Gastrocnemius medialis (tissue), 4 donors: ENCODE measurements at places on chromosomes 2 and 18.

- no peak for DNase-seq
Measured at GRCh38 chr2:95231723-95232122, 24.4 kb downstream of the ZNF892 start.

DNA sequence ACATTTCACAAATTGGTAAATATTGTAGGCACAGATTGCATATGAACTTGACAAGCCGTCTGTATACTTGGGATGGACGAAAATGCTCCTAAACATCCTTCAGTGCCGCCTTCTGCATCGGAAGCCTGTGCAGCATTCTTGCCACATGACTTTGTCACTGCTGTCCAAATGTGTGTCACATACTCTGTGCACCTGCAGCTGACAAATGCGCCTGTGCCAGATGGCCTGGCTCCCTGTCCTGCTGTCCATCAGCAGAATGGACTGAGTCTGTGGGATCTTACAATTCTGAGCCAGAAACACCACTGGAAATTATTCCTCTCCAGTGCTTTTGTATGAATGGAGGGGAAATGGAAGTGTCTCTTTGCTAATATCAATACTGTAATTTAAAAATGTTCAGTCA is 89.9 kb downstream of the DCDC2C start:
- no peak for DNase-seq

- peak; percentile 31 for DNase-seq
Measured at GRCh38 chr2:113282747-113283533, 4.2 kb upstream of the PAX8 start.

GRCh38 chr2:157261199-157261782 is 3.8 kb downstream of the GALNT5 start:
- no peak for DNase-seq

- DNase-seq = no peak
Measured at GRCh38 chr2:23350792-23351355, 34.1 kb upstream of the KLHL29 start.

DNA sequence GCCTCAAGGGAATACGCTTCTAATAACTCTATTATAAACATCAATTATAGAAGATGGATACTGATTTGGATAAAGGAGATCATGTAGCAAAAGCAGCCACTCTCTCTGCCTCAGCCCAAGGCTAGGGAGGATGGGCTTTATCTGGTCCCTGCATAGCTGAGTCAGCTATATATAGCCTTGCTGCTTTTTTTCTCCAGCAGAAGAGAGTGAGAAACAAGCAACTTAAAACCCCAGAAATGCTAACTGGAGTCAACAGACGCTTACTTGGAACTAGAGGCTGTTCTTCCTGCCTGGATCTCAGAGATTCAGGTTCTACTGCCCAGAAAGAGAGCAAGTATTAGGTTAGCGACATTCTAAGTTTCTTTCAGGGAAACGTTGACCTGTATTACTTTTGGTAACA is 426.7 kb upstream of the KLHL29 start:
- DNase-seq = no peak

DNA sequence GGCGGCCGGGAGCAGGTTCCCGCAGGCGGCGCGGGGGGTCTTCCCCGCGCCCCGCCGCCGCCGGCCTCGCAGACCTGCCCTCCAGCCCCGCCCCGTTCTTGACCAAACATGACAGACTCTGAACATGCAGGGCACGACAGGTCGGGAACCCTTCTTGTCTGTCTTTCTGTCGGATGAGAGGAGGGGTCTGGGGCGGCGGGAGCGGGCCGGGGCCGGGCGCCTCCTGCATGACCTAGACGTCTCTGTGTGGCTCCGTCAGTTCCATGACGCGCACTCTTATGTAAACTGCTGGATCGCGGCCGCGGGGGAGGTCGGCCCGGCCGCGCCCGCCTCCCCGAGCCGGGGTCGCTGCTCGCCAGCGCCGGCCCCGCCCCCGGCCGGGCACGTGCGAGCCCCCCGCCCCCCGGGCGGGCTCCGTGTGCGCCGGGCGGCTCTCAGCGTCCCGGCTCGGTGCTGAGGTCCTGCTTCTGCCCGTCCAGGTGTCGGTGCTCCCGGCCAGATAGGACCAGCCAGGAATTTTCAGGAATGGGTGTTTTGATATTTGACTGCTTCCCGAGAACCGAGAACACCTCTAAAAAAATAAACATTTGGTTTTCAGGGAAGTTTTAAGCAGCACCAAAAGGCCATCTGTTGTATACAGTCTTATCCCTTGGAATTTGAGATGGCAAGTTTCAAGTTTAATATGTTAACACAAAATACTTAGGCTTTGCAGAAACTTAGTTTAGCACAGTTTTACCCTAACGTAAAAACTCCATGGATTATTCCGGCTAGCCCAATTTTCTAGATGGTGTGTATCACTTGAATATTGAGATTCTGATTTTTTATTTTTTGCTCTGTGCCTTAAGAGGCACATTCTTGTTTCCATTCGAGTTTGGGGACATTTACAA is 733 bp downstream of the ZC3H6 start:
- peak; percentile 85 for DNase-seq

DNA sequence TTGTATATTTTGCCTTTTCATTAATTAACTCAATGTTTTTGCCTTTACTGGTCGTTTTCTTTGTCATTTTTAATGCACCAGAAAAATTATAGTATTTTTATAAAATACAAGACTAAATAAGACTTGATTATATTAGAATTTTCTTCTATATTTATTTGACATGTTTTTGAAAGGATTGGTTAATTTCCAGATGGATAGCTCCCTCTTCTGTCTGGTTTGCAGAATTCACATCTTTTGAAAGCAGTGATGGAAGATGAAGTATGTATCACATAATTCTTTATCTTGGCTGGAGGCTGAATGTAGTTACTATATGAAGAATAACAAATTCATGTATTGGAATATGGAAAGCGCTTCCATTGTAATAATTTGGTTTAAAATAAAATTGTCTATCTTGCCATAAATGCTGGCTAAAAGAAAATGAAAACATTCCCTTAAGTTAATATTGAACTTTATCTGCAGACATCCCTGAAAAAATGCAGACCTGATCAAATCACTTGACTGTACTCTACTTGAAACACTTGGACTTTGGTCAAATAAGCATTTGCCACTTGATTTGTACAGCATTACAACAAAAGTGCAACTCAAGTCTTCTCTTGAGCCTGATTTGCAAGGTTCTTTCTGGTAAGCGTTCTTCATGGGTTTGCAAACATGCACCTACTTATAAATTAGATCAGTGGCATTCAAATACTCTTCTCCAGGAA is 86.3 kb upstream of the EFEMP1 start:
- no peak for DNase-seq

- DNase-seq = no peak
Measured at GRCh38 chr2:65351948-65352595, 80.3 kb downstream of the SPRED2 start.

DNA sequence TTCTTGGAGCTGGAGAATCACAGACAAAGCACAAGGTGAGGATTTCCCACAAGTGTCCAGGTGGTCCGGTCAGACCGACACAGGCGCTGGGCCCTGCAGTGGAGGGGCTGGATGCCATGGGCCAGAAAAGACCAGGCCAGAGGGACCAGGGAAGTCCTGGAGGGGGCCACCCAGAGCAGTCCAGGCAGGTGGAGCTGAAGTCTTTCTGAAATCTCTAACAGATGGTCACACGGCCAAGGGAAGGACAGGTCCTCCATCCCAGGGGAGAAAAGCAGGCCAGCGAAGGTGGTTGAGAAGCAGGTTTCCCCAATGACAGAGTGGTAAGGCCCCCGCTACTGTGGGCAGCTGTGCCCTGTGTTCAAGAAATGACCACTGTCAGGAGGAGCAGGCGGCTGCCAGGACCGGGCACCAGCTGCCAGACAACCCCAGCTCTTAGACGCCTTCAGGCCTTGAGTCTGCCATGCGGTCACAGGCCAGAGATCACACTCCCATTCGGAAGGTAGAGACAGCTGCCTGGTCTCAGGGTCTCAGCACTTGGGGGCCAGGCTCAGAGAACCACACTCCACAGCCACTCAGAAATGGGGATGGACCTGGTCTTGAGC is 25.9 kb downstream of the HS1BP3 start:
- no peak for DNase-seq

DNA sequence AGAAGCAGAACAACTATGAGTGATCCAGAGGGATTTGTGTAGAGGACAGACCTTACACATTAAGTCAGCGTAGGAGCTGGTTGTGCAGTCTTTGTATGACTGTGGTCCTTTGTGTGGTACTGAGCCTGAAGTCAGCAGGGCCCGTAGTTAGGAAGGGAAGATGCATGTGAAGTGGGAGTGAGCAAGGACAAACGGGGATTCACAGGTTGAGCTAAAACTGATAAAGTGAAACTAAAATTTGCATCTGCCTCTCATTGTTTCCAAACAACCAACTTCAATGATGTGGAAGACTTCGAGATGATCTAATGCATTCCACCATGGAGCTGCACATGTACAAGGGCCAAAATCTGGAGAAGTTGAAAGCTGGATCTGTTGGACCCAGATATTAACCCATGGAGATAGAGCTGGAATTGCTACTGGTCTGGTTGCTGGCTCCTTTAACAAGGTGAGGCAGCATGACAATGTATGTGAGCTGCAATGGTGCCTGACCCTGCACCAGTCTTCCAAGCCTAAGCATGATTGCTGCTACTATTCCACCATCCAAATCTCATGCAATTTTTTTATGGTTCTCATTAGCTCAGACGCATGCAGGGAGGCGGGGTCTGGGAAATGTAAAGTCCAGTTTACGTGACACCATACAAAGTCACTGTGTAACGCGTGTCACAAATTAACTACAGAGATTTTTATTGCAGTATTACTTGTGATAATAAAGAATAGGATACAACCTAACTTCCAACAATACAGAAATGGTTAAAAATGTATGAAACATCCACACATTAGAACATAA is 12.1 kb upstream of the CYBRD1 start:
- DNase-seq = no peak

DNA sequence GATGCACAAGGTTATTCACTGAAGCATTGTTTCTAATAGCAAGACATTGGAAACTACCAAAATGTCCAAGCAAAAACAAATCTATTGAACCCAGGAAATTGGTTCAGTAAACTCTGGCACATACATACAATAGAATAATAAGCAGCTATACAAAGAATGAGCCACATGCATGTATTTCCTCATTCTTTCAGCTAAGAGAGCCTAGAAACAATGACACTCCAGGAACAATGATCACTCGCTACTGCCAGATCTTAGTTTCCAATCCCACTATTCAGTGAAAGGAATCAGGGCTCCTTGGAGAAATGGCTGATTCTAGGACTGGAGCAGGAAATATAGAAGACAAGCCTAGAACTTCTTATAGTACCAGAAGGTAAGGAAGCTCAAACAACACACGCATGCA is 221.9 kb upstream of the AGAP1 start:
- DNase-seq = no peak

GRCh38 chr2:74816540-74817303 is 17.2 kb upstream of the HK2 start:
- no peak for DNase-seq

DNA sequence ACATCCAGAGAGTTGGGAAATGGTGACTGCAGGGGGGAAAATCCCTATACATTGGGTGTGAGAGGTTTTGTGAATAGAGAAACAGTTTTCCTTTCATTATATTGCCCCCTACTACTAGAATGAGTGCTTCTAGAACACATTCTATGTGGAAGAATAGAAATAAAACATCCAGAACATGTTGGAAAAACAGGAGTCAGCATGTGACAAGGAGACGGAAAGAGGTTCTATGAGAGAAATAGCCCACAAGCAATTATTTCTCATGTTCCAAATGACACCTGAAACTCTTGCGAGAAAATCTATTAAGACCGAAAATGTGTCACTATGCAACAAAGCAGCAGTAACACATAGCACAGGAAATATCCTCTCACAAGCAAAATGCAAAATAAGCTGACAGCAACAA is 202.7 kb upstream of the SPOPL start:
- no peak for DNase-seq

GRCh38 chr18:13530033-13530878 is 196.1 kb downstream of the FAM210A start:
- DNase-seq = no peak

GRCh38 chr2:103161456-103162289 is 399.8 kb downstream of the TMEM182 start:
- no peak for DNase-seq

DNA sequence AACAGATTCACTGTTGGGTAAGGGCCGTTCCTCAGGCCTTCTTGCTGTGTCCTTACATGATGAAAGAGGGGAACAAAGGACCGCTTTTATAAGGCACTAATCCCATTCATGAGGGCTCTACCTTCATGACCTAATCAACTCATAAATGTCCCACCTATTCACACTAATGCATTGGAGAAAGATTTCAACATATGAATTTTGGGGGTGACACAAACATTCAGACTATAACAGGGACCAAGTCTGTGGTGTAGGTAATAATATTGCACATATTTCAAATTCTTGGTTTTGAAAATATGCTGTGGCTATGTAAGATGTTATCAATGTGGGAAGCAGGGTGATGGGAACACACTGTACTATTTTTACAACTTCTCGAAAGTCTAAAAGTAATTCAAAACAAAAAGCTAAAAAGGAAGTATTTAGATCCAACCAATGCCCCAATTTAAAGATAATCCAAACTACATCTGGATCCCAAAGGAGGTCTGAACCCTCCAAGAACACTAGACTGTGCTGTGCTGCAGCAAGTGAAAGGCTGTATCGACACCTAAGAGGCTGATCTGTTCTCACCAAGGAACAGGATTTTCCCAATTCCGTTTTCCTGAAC is 82.4 kb upstream of the TGIF1 start:
- DNase-seq = no peak

- DNase-seq = no peak
Measured at GRCh38 chr2:204145791-204146190, 209.2 kb downstream of the ICOS start.

GRCh38 chr2:222518570-222519381 is 94.4 kb downstream of the SGPP2 start:
- peak; percentile 40 for DNase-seq

- no peak for DNase-seq
Measured at GRCh38 chr2:441258-442022, 153.5 kb upstream of the ALKAL2 start.

GRCh38 chr2:188976545-188977268 is 2.5 kb downstream of the COL3A1 start:
- no peak for DNase-seq

DNA sequence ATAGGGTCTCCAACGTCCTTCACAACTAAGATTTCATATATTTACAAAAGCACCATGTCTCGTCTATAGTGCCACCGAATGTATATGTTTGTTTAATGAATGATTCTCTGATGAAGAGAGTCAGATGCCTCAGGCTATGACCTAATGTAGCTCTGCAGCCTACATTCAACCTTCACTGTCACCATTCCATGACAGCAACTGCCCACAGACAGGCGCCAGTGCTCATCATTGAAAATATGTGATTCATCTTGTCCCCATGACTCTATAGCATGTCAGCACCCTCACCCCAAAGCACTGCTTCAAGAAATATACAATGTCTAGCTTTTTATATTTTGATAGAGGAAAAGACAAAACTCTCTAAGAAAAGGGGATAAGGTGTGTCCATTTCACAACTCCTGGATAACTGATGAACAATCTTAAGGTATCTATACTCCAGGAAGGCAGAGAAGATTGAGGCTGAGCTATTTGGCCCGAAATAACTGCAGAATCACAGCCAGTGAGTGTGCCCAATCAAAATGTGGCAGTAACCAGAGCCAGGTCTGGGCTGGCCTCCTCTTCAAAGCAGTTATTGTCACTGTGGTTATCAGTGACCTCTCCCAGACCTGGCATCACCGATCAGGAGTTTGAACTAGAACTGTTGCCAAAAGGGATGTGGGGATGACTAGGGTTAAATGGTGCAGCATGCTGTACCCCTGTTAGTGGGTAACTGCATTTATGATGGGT is 246.6 kb downstream of the SETBP1 start:
- no peak for DNase-seq
